HL-60 (cell line): ENCODE measurements at places on chromosomes 3 and 15.

DNA sequence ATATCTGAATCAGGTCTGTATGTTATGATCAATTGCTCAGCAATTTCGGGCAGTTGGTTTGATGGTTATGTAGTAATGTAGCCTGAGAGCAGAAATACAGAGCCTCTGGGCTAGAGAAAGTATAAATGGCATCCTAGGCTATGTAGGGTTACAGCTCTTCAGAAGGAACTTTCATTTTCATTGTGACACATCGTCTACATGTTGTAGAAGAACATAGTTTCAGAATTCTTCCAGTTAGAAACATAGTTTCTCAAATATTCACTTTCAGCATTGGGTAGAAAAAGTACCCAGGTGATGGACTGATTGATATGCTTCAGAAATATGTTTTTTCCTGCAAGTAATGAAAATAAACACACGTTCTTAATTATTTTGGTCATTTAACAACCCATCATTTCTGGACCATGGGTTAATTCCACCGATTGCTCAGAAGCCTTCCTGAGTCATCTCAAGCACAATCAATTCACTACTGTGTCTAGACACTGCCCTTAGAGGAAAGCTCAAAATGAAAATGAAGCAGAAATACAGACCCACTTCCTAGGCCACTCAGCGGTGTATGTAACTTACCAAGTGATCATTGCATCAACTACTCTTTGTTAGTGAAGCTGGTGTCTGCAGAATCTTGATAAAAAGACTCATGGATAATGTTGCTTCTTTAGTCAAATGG is 88.8 kb upstream of the TSEN2 start:
- no peak for DNase-seq

GRCh38 chr3:195197765-195198425 is 73.1 kb downstream of the XXYLT1 start:
- DNase-seq, result peak; percentile 62

GRCh38 chr3:48662753-48663488 is at the start of gene CELSR3:
CELSR3 (minus strand) TSS chr3:48662886; CDS start chr3:48662634, 252 bp downstream.
- peak; percentile 73 for DNase-seq

DNA sequence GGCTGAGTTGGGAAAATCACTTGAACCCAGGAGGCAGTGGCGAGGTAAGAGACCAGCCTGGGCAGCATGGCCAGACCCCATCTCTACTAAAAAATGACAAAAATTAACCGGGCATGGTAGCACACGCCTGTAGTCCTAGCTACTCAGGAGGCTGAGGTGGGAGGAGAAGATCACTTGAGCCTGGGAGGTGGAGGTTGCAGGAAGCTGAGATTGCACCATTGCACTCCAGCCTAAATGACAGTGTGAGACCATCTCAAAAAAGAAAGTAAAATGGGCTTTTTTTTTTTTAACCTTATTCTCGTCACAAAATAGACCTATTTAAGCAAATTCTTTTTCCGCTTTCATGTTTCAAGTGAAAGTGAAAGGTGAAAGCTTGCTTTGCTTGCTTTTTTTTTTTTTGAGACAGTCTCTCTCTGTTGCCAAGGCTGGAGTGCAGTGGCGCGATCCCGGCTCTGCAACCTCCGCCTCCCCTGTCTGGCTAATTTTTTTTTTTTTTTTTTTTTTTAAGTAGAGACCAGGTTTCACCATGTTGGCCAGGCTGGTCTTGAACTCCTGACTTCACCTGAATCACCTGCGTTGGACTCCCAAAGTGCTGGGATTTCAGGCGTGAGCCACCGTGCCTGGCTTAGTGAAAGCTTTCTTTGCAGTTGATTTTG is 3.6 kb downstream of the PDIA3 start:
- DNase-seq, result no peak

DNA sequence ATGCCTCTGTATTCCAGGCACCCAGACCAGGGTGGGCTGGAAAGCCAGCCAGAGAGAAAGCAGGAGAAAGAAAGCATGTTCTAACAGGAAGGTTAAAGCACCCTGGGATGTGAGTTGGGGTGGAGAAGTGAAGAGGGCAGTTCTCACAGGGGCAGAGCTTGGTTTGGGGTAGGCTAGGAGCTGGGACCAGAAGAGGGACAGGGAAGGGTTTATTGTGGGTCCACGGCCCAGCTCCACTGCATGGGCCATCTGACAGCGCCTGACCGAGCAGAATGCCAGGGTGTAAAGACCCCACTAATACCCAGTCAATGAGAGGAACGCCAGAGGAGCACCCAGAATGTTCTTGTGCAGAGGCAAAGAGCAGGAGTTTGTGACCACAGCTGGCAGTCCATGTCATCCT is 27.1 kb upstream of the MAGEF1 start:
- no peak for DNase-seq

GRCh38 chr15:95922431-95922830 is 408.1 kb upstream of the NR2F2 start:
- DNase-seq, result peak; percentile 14
